NCI-H524 (cell line): ENCODE measurements at places on chromosomes 1 and 21.

GRCh38 chr1:117479086-117479485 lies 111.8 kb downstream of the MAN1A2 start:
- DNase-seq = no peak

DNA sequence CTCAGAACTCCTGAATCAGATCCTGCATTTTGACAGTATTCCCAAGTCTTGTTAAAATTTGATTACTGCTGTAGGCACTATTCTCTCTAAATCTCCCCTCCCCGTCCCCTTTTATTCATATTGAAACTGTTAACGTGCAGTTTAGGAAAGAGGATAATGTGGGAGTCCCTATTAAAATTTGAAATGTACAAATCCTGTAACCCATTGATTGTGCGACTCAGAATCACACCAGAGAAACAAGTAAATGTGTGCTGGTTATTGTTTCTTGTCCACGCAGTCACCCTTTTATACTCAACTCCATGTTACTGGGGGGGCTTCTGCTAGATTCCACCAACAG lies 584 bp upstream of the LTN1 start:
- no peak for DNase-seq

DNA sequence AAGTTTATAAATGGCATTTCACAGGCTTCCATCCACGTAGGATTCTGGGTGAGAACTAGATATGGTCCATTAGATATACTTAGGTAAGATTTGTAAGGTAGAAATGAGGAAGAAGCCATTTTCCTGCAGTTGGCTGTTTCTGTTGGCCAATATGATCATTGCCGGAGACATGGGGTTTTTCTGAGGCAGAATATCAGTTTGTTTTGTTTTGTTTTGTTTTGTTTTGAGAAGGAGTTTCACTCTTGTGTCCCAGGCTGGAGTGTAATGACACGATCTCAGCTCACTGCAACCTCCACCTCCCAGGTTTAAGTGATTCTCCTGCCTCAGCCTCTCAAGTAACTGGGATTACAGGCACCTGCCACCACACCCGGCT lies 8.7 kb upstream of the EYA3 start:
- DNase-seq = no peak

- DNase-seq = no peak
Measured at GRCh38 chr1:234039603-234040002, 135.1 kb downstream of the SLC35F3 start.

- DNase-seq = no peak
Measured at GRCh38 chr1:90709535-90709934, 7.6 kb downstream of the BARHL2 start.

DNA sequence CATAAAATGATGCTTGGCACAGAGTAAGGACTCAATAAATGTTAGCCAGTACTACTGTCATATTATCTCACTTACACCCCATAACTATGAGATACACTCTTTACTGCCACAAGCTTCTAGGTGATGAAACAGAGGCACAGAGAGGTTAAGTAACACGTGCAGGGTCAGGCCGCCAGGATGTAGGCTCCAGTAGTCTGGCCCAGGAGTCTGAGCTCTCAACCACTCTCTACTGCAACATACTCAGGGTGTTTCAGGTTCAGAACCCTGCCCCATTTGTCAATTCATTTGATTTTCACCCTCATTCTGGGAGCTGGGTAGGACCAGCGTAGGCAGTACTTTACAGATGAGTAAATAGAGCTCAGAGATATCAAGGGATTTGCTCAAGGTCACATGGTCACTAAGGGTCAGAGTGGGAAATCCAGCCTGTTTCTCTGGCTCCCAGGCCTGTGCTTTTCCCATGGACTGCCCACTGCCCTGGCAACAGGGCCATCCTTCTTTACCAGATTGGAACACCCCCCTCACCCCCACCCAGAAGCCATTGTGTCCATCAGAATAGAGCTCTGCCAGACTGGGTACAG lies 21.2 kb downstream of the IQGAP3 start:
- DNase-seq = no peak

DNA sequence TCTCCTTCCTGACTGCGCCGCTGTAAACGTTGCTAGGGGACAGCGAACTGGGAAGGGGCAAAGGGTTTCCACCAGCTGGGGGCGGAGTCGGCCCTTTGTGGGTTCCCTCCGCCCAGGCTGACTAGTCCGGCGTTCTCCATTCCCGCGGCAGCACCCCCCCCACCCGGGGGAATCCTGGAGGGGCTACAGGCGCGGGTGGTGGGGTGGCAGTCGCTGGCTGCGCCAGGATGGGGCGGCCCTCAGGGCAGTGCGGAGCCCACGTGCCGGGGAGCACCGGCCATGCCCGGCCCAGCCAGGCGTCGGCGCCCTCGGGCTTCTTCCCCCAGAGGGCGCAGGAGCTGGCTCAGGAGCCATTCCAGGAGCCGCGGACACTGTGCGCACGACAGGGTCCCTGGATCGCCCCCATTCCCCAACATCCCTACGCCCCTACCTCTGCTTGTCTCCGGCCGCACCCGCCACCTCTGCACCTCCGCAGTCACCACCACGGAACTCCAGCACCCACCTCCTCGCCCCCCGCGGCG lies 476 bp downstream of the BATF3 start:
- DNase-seq = peak; percentile 60

DNA sequence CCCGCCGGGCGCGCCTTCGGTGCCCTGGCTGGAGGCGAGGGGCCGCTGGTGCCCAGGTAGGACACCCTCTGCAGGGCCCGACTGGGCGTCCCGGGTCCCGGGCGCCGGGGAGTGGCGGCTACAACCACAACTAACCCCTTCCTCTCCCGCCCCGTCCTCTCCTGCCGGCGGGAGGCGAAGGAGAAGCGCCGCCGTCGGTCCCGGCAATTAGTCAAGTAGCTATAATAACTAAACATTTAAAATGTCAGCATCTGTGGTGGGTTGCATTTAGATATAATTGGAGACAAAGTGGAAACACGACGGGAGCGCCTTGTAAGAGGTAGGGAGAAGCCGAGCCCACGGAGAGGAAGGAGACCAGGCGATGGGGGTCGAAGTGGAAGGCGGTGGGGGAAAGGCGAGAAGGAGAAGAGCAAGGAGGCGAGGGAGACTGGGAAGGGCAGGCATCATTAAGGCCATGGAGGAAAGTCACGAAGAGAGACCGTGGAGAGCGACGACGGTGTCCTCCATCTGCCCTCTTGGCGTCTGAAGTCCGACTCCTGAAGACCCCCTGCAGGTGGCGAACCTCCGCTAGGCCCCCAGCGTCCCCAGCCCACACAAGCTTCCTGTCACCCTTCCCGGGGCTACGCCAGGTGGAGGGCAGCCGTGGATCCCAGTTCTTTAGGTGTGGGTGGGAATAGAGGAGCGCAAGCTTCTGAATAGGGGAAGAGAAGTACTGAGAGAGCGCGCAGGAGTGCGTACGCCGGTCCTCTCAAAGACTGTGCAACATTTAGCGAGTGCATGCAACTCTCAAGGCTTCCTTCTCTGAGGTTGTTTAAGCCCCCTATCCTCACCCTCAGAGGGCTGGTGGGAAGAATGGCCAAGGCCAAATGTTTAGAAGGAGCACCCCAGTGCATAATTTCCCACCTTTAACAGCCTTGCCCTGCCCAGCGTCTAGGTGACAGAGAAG lies 1.6 kb downstream of the CNIH3 start:
- no peak for DNase-seq

DNA sequence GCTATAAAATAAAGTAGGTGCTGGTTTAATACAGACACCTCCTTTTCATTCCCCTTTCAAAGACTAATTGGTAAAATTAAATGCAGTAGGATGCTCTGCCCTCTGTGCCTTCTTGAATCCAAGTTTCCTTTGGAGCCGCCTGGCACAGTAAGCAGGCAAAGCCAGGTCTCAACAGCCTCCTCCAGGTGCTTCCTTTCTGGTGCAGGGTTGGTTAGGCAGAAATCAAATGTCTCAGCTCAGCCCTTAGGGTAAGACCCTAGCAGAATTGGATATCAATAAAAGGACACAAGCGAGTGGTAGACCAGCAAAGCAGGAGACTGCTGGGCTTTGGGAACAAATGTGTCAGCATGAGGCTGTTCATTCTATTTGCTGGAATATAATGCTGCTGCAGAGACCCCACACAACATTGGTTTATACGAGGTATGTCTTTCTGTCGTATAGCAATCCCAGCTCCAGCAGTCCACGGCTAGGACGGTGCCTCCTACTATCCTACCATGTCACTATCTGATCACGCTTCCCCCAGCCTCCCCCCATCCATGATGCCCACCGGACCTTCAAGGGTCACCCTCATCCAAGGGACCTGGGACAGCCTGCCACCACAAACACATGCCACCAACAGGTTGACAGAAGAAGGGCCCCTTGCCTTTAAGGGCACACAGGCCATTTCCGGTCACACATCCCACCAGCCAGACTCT lies 58.4 kb downstream of the CAPN2 start:
- no peak for DNase-seq

DNA sequence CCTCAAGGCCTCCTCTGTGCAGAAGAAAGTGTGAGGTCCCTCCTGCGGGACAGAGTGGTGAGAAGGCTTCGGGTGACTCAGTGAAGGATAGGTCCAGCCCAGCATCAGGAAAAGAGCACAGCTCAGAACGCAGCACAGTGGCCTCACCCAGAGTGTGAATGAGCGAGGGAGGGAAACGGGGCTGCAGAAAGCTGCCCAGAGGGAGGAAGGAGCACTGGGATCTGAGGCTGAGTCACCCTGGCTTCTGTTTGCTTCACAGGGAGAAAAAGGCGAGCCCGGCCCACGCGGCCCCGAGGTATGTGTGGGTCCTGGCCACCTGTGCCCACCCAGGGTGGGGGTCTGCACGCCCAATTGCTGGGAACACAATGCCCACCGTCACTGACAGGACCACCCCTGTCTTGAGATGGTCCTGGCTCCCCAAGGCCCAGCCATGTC lies 24.3 kb downstream of the COL6A2 start:
- no peak for DNase-seq

DNA sequence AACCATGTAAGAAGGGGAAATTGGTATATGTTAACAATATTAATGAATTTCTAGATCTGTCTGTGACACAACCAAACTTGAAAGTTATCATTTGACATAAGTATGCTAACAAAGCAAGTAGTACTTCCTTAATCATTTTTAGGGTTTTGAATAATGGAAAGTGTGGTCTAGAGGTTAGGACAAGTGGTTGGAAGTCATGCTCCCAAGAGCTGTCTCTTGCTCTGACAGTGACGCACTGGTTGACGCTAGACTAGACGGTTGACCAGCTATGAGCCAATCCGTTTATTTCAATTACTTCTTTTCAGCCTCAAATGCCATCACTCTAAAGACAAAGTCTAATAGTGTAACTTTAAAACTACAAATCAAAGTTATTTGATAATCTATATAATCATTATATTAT lies 20.7 kb upstream of the RGS1 start:
- no peak for DNase-seq

- DNase-seq = no peak
Measured at GRCh38 chr1:233500106-233500505, 113.8 kb upstream of the KCNK1 start.

DNA sequence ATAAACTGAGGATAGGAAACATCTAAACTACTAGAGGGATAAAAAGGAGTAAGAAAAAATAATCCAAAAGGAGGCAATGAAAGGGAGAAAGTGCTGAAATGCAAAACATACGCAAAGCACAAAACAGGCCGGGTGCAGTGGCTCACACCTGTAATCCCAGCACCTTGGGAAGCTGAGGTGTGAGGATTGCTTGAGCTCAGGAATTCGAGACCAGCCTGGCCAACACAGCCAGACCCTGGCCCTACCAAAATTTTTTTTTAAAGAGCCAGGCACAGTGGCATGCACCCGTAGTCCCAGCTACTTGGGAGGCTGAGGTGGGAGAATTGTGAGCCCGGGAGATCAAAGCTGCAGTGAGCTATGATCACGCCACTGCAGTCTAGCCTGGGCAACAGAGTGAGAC lies 10.5 kb downstream of the SPOCD1 start:
- DNase-seq = no peak

DNA sequence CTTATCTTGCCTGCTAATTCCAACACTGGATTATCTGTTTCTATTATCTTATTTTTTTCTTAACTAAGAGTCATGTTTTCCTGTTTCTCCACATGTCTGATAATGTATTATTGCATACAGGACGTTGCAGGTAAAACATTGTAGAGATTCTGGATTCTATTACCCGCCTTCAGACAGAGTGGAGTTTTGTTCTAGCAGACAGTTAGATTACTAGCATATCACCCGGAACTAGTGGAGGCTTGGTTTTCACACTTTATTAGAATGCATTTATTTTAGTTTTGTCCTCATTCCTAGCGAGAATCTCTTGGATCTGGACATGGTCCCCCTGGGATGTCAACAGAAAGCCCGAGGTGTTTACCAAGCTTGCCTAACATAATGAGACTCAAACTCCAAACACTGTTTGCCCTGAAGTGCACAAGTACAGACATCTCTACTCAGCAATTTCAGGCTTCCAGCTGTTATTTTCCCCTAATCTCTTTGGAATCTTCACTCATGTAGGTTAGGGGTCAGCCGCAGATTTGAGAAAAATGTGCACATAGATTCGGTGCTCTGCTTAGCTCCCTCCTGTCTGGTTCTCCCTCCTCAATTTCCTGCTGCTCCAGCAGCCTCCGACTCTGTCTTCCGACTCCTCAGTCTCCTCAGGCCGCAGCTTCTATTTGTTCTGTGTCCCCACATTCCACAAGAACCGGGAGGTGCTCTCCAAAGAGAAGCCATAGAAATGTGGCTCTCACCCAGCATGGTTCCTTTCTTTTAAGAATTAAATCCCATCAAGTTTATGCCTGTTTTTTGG lies 36.8 kb upstream of the PTPRF start:
- peak; percentile 66 for DNase-seq

- peak; percentile 27 for DNase-seq
Measured at GRCh38 chr1:117060441-117061317, 553 bp downstream of the TTF2 start.

DNA sequence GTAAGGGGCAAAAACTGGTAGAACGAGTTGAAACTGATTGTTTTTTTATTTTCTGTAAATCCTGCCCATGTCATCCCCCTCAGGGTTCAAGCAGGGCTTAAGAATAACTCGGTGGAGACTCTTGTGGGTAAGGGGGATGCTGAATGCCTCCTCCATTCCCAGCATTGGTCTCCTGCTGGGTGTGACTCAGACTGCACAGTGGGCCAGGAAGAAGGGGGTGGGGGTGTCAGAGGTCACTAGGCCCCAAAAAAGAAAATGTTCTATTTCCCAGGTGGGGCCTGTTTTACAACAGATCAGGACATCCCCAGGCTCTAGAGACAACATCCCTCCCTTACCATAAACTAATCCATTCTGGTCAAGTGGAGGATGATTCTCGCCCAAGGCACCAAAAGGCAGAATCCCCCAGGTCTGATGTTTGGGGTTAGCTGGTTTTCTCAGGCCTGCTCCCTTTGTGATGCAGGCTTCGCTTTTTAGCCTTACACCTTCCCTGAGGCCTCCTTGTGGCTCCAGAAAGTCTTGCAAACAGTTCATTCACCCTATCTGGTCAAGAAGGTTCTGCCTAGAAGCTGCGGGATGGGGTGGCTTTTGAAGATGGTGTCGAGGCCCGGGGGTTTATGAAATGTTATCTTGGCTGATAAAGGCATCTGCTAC lies 10.7 kb upstream of the GRHL3 start:
- DNase-seq = no peak
